ENCODE measurements at places on chromosomes 2 and 18.

- DNase-seq = peak; percentile 7
These were observed 635 bp upstream of the ADRA2B start for GRCh38 chr2:96116879-96117533.

DNA sequence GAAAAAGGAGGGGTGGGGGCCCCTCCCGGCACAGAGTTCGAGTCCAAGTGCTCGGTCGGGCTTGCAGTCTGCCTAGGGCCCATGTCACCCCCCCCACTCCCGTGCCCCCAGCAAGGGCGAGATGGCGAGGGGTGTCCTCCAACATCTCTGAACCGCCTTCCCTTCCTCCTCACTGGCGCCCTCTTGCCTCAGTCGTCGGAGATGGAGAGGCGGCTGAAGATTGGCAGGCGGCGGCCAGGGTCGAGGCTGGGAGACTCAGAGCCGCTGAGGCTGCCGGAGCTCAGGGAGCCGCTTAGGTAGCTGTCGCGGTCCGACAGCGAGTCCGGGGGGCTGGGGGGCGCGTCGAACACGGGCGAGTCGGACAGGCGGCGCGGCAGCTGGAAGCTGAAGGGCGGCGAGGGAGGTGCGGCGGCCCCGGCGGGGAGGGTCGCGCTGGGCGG lies 2.3 kb downstream of the ZFP36L2 start:
- peak; percentile 52 for DNase-seq

GRCh38 chr18:41594582-41594981 lies 360.5 kb upstream of the PIK3C3 start:
- no peak for DNase-seq

- peak; percentile 59 for DNase-seq
These were observed 123.5 kb upstream of the LGALSL start for GRCh38 chr2:64330281-64331113.

DNA sequence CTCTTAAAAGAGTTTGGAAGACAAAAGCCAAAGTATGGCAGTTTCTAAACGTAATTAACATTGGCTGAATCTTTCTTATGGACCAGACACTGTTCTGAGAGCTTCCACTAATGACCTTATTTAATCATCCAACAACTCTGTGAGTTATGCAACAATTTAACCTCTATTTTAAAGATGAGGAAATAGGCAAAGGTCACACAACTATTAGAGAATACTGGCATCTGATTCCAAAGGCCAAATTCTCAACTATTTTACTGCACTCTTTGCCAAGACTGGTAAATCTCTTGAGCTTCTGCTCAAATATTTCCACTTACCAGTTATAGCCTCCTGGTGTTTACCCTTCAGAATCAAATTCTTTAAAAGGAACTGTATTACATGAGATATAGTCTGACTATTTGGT lies 42.1 kb upstream of the ERMN start:
- no peak for DNase-seq

DNA sequence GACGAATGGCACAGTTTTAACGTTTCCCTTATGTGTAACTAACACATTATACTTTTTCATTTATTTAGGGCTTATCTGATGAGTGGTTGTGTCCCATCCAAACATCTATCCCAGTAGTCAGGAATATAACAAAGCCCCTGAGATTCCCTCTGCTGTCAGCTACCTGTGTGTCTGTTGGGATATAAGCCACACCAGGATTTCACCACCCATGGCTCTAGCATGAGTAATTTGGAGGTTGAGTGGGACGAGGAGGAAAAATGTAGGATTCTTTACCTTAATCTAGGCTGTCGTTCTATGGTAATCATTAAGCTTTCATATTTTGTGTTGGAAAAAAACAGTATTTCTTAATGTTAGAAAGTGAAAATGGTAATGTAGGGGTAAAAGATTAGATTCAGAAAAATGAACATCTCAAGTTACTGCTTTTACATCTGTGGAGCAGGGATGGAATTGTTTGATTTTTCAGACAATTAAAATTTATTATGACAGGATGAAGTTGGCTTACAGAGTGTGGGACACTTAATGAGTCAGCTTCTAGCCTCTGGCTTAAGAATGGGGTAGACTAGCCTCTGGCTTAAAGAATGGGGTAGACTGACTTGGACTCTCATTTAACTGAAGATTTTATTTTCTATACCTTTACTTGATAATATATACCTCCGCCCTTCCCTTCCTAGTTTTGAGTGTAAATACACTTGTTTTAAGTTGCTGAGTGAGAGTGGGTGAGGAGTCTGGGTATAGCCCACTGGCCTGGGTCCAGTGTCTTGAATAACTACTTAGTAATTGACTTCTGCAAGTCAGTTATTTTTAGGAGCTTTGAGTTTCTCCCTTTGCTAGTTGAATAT lies 88.5 kb upstream of the RANBP2 start:
- no peak for DNase-seq

DNA sequence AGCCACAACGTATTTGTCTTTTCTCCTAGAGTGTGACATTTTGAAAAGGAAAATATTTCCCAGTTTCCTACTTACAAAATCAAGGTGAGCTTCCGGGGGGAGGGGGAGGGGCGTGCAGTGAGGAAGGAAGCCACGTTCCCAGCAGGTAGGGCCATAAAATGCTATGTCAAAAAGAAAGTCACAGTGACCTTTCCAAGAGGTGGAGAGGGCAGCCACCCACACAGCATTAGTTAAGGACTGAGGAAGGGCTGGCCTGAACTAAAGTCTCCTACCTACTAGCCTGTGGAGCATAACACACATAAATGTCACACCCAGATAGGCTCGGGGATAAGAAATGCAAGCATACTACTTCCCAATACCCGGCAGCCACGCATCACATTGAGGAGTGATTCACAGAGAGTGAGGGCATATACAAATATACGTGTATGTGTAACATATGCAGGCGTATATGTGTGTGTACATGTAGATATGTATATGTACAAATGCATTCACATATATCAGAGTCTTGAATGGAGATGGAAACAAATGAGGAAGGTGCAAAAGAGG lies 191.1 kb downstream of the STK39 start:
- DNase-seq = no peak

- DNase-seq = no peak
These were observed 11.7 kb downstream of the CDC42EP3 start for GRCh38 chr2:37659723-37660122.

GRCh38 chr18:48595703-48596218 lies 56.9 kb downstream of the CTIF start:
- no peak for DNase-seq

DNA sequence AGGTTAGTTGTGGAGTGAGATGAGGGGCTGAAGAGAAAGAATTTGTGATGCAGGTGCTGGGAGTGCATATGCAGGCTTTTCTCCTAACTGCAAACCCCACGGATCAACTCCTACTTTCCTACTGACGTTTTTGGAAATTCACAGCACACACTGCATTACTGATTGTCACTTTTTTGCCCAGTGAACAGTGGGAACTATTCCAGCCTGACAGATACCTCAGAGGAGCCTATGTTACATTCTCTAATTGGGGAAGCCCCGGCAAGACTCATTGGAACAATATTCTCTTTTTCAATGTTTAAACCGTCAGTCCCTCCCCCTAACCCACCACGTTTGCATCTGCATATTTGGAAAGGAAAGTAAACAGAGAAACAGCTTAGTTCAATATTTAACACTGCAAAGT lies 126.2 kb downstream of the DPP4 start:
- no peak for DNase-seq

DNA sequence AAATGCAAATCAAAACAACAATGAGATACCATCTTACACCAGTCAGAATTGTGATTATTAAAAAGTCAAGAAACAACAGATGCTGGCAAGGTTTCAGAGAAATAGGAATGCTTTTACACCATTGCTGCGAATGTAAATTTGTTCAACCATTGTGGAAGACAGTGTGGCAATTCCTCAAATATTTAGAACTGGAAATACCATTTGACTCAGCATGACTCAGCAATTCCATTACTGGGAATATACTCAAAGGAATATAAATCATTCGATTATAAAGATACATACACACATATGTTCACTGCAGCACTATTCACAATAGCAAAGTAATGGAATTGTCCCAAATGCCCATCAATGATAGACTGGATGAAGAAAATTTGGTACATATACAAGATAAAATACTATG lies 516.7 kb downstream of the ERBB4 start:
- DNase-seq = no peak

DNA sequence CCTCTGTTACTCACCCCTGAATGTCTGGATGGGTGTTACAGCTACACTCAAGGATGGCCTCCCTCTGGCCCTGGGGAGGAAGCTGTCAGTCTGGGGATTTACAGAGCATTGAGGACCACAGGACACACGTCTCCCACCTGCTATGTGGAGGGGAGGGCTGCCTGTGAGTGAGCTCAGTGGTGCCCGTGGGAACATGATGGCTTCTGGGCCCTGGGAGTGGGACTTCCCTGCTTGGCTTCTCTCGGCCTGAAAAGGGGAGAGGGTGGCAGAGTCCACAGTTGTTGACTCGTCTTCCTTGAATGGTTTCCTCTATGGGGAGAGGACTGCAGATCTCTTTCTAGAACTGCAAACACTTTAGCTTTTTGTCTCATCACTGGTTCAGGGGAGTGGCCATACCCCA lies 79.1 kb downstream of the SH3BP4 start:
- no peak for DNase-seq

DNA sequence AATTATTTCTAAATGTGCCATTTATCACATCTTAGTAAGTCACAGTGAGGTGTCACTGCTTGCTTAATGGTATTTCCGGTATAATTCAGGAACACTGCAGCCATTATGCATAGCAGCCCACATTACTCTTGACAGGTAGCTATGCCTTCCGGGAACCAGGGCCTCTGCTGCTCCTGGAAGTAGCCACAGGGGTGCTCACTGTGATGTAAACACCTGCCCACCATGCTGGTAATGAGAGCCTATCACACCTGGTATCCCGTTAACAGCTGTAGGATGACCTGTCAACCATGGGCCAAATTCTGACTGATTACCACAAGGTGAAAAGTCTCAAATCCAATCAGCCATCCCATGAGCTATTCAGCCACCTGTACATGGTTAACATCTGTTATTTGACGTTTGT lies 647.0 kb upstream of the NXPH2 start:
- DNase-seq = no peak

DNA sequence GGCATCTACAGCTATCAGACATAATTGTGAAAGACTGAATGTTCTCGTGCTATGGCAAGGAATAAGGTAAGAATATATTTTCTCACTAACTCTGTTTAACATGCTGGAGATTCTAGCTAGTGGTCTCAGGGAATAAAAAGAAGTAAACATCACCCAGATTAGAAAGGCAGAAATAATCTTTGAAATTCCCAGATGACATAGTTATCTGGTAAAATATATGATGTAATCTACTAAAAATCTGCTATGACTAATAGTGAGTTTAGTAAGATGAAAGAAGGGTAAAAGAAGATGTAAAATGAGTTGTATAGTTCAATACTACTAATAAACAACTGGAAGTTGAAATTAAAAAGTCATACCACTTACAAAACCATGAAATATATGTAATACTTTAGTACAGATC lies 134.2 kb downstream of the DSC3 start:
- no peak for DNase-seq

GRCh38 chr2:168773719-168774521 lies 28.5 kb upstream of the NOSTRIN start:
- peak; percentile 38 for DNase-seq

DNA sequence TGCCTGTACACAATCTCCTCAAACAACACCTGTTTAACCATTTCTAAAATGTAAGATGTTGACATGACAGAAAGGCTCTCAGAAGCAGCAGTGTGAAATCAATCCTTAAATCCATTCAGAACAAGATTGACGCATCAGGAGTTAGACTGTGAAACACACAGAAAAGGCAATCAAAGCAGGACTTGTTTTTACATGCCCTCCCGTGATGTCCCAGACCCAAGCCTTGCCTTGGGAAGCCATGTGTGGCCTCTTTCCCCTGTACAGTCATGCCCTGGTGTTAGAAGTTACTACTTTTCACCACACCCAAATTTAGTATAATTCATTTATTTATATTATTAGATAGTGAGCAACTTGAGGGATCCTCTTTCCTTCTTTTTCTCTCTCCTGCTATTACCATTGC lies 115.7 kb downstream of the NCKAP5 start:
- no peak for DNase-seq

DNA sequence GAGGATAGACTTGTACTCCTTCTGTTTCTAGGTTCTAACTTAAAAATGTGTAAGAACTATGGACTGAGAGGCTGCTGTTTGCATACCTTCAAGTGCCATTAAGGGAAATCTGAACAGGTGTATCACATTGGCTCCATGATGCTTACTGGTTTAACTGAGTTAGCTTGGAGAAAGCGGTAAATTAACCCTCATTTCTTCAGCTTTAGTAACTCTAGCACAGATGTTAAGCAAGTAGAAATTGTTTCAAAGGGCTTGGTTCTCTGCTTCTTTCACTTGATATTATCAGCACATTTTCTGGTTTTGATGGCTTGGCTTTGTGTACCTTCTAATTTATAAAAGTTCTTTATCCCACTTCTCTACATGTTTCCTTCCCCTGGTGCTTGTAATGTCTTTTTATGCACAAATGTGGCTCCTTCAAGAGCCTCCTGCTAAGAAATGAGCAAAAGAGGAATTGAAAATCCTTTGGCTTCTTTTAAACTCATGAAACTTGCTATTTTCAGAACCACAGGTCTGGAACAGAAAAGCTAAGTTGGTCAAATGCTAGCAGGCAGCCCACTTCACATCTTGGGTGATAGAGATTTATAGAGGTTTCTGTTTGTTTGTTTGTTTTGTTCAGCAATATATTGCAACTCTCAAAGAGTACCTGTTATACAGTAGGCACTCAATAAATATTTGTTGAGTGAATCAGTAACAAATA lies 249.9 kb upstream of the THUMPD2 start:
- DNase-seq = no peak

DNA sequence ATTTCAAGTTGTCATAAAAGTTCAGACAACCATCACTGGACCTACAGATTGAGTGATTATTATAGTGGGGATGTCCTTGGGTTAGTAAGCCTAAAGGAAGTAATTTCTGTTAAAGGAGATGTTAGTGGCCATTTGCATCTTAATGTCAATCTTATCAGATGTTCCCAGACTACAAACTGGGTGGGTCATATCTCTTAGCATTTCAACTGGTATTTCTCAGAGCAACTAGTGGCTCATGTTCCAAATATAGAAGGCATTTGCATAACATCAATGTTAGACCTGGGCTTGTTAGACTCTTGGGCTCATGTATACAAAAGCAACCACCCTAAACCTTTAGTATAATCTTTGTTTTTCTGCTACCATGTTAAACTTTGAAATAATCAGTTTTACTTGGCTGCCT lies 17.9 kb downstream of the PLEKHA3 start:
- DNase-seq = no peak

DNA sequence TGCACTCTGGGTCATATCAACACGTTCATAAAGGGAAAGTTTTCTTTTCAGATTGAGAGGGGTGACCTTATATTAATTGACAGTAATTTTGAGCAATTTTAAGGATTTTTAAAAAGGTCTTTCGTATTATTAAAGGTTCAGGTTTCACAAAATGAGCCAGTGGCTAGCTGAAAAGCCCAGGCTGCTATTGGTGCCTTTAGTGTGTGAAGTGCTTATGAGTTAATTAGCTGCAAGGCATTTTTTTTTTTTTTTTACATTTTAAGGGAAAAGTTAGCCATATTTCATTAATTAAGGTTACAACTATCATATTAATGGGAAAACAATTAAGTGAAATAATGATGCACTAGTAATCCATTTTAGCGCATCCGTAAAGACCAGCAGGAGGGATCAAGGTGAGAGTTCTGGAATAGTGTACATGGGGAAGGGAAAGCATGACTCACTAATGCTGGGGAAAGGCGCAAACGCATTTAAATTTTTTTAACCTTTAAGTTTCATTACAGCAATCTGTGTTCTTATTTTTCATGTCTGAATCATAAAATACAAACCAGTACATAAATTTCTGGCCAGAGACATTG lies 200.0 kb downstream of the ZNF407 start:
- DNase-seq = no peak

Measured in GM04504 (cell line).